ENCODE measurements at places on chromosomes 7 and 10. TPM values are rescaled to one million over a fixed set of nuclear protein-coding genes. Genes with fewer than 3 reads are reported as not detected.

The PPP1R17 gene
- polyA plus RNA-seq, result not detected

The ATRNL1 gene
- 0.03 TPM for polyA plus RNA-seq

The SEMA3E gene
- polyA plus RNA-seq, result not detected

The OR2A12 gene
- not detected for polyA plus RNA-seq

- no peak for DNase-seq
- H3K27me3 ChIP-seq, result peaks cover 11% of the 10 kb centered on the region
- H3K4me3 ChIP-seq, result no peak overlapping the region
- no peaks in the 10 kb centered on the region for H3K36me3 ChIP-seq
- H3K4me1 ChIP-seq, result no peaks in the 10 kb centered on the region
Measured at GRCh38 chr10:2897619-2898508, 169.5 kb upstream of the PFKP start.

GRCh38 chr7:20284771-20285143 is 45.9 kb upstream of the ITGB8 start:
- no peak overlapping the region for H3K27ac ChIP-seq
- H3K4me3 ChIP-seq, result no peak overlapping the region
- DNase-seq, result no peak
- H3K4me1 ChIP-seq, result no peaks in the 10 kb centered on the region
- H3K36me3 ChIP-seq, result no peaks in the 10 kb centered on the region

DNA sequence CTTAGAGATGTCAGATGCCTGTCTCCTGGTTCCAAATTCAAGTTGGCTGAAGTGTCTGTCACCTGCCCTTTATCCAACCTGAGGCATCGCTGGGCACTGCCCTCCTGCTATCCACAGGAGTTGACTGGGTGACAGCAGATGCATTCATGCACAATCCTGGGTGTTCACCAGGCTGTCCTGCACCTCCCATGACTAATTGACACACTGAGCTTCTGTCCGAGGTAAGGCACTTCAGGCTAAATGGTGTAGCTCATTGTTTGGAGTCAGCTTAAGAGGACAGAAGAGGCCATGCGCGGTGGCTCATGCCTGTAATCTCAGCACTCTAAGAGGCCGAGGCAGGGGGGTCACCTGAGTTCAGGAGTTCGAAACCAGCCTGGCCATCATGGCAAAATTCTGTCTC is 2.4 kb downstream of the UCMA start:
- DNase-seq, result no peak
- H3K36me3 ChIP-seq, result no peaks in the 10 kb centered on the region
- H3K4me1 ChIP-seq, result no peaks in the 10 kb centered on the region
- no peak overlapping the region for H3K27ac ChIP-seq
- no peak overlapping the region for H3K4me3 ChIP-seq

- H3K27ac ChIP-seq, result no peak overlapping the region
- H3K36me3 ChIP-seq, result no peaks in the 10 kb centered on the region
- DNase-seq, result no peak
- H3K27me3 ChIP-seq, result peaks cover 4% of the 10 kb centered on the region
- peaks cover 3% of the 10 kb centered on the region for H3K4me1 ChIP-seq
- H3K4me3 ChIP-seq, result no peak overlapping the region
Measured at GRCh38 chr10:110746969-110747608, 103.0 kb downstream of the RBM20 start.

DNA sequence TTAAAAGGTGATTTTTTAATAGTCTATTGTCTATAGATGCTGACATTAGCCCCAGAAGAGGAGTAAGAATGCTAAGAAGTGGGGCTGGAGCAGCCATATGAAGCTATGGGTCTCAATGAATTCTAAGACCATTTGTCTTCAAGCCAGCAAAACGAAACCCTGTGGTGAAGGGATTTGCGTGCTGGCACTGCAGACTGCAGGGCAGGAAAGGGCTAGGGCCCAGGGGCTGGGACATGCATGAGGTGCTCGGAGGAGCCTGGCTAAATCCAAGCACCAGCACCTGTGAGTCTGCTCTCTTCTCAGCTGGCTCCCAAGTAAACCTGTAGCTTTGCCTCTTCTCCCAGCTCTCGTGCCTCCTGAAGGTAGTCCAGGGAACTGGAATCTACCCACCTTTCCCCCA is 1.3 kb upstream of the NDST2 start:
- no peak overlapping the region for H3K4me3 ChIP-seq
- peaks cover 11% of the 10 kb centered on the region for H3K4me1 ChIP-seq
- DNase-seq, result no peak
- H3K27me3 ChIP-seq, result no peaks in the 10 kb centered on the region
- H3K27ac ChIP-seq, result peak overlapping the region; percentile 83
- peaks cover under 1% of the 10 kb centered on the region for H3K36me3 ChIP-seq
